ENCODE measurements at places on chromosomes 7 and 10. TPM values are rescaled to one million over a fixed set of nuclear protein-coding genes. Genes with fewer than 3 reads are reported as not detected.

GIMAP2 gene
- total RNA-seq: 183 TPM

- H3K36me3 ChIP-seq: no peaks in the 10 kb centered on the region
- peaks cover 8% of the 10 kb centered on the region for H3K4me1 ChIP-seq
- no peak for DNase-seq
- H3K27me3 ChIP-seq: peaks cover 9% of the 10 kb centered on the region
- H3K4me3 ChIP-seq: no peak overlapping the region
- no peak overlapping the region for H3K27ac ChIP-seq
Measured at GRCh38 chr7:93923296-93923695, 1.8 kb downstream of the GNG11 start.

DNA sequence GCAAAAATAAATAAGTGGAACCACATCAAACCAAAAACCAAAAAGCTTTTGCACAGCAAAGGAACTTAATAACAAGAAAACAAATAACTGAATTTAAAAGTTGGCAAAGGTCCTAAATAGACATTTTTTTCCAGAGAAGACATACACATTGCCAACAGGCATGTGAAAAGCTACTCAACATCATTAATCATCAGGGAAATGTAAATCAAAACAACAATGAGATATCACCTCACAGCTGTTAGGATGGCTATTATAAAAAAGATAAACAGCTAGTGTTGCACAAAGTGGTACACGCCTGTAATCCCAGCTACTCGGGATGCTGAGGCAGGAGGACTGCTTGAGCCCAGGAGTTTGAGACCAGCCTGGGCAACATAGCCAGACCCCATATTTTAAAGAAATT is 2.2 kb upstream of the SUN3 start:
- H3K4me1 ChIP-seq: peaks cover 4% of the 10 kb centered on the region
- H3K4me3 ChIP-seq: no peak overlapping the region
- H3K27ac ChIP-seq: no peak overlapping the region

DNA sequence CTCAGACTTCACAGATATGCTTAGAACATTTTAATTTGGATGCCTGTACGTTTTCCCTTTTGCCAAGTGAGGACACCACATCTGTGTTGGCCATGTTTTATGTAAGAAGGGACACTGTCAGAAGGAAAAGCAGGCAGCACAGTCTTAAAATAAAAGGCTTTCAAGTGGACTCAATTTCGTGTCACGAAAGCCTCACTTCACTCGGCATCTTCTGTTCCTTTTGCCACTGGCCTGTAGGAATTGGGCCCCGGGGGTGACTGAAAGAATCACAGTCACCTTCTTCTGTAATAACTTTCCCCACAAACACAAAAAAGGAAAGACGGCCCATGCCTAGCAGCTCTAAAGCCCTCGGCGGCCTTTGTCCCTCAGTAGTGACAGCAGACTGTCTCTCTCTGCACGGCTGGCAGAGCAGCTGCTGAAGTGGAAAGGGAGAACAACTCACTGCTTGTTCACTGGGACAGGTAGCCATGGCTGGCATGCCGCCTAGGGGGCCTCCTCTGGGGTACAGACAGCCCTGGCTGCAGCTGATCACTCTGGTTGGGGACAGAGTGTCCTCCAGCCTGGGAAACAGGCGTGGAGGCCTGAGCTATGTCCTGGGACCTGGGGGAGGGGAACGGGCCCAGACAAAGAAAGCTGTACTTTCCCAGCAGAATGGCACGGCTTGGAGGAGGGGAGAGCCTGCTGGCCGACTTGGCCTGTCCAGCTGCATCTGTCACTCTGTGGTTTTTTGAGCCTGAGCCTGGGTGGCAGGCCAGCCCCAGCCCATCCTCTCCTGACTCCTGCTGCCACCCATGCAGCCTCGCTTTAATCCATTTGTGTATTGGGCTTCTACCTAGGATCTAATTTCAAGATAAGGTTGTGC is 4.4 kb downstream of the RASSF4 start:
- H3K27ac ChIP-seq: no peak overlapping the region
- no peak overlapping the region for H3K4me3 ChIP-seq
- peaks cover 11% of the 10 kb centered on the region for H3K4me1 ChIP-seq
- DNase-seq: no peak

GRCh38 chr10:104762793-104763192 is 121.7 kb downstream of the SORCS3 start:
- H3K27me3 ChIP-seq: no peaks in the 10 kb centered on the region
- H3K27ac ChIP-seq: no peak overlapping the region
- DNase-seq: no peak
- H3K36me3 ChIP-seq: no peaks in the 10 kb centered on the region
- H3K4me1 ChIP-seq: no peaks in the 10 kb centered on the region

DNA sequence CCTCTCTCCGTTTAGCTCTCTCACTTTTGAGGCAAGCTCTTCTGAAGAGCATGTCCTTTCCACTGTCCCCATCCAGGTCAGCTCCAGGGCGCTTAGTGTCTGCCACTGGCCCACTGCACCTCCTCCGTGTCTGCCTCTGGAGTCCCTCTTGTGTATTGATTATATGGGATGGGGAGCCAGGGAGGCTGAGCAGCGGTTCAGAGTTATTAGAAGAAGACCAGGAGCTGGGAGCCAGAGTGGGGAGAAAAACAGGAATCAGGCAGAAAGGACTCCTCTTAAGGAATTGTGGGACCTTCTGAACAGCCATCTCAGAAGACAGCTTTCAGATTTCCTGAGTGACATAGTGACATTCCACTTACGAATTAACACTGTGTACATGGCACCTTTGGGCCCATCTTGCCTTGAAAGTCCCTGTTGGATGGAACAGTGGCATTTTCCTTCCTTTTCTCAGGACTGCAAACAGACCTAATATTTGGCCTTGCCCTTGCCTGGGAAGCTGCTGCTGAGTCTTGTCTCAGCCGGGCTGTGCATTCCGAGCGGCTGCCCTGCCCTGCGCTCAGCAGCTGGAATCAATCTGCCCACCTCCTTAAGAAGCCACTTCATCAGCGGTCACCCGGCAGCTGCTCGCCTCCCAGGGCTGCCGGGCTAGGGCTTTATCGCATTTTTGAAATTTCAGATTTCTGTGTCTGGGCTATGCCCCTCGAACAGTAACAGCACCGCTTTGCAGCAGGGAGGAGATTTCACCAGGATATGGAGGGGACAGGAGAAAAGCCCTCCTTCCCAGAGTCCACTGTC is 81.1 kb upstream of the PRKG1 start:
- no peak overlapping the region for H3K27ac ChIP-seq
- H3K4me3 ChIP-seq: no peak overlapping the region
- H3K4me1 ChIP-seq: no peaks in the 10 kb centered on the region
- no peak for DNase-seq
- H3K27me3 ChIP-seq: peaks cover 30% of the 10 kb centered on the region
- H3K36me3 ChIP-seq: no peaks in the 10 kb centered on the region
